ENCODE measurements at places on chromosomes 7 and 10.

- DNase-seq = no peak
These were observed 18.9 kb downstream of the GBX1 start for GRCh38 chr7:151148319-151149259.

DNA sequence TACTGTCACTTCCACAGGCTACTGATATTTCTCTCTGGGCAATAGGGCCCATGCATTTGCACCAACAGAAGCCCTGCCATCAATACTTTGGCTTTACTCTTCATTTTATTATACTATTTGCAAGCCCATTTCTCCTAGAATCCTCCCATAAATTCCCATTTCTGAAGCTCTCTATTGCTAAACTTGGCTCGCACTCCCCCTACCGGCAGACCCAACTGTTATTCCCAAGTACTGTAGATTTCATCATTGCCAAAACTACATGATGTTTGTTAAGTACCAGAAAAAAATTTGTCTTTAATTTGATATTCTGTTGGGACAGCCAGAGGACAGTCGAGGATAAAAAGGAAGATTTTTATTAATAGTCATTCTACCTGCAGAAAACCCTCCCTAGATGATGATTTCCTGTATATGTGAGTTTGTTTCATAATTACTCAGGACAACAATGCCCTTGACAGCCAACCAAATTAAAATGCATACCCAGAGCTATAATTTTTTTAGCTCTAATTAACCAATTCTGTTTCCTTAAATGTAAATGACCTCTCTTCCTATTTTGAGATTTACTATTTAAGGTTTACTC, 298.6 kb downstream of the REEP3 start:
- DNase-seq = no peak

DNA sequence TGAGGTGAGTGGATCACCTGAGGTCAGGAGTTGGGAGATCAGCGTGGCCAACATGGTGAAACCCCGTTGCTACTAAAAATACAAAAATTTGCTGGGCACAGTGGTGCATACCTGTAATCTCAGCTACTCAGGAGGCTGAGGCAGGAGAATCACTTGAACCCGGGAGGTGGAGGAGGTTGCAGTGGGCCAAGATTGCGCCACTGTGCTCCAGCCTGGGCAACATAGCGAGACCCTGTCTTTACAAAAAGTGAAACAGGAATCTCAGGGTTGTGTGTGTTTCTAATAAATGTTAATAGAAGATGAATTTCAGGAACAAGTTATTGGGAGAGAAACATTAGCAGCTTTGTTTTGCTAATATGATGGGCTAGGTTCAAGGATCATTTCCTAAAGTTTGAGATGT, 19.9 kb downstream of the PPP2R2D start:
- DNase-seq = no peak

DNA sequence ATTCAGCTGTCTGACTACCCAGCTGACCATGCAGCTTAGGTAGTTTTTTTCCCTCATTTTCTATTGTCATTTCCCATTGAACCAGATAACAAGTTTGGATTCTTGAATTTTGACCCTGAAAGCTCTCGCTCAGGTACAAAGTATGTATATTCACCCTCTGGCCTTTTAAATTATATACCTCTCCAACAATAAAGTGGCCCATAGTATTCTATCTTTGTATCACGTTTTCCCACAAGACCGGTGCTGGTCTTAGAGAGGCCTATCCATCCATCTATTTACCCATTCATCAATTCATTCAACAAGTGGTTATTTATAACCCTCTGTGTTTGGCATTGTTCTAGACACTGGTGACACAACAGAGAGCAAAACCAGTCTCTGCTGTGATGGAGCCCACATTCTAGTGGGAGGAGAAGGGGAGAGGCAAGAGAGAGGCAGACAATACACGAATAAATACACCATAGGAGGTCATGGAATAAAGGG, 35.2 kb upstream of the NPSR1 start:
- no peak for DNase-seq

- DNase-seq = no peak
These were observed 52.8 kb downstream of the CFAP46 start for GRCh38 chr10:132889556-132889955.

DNA sequence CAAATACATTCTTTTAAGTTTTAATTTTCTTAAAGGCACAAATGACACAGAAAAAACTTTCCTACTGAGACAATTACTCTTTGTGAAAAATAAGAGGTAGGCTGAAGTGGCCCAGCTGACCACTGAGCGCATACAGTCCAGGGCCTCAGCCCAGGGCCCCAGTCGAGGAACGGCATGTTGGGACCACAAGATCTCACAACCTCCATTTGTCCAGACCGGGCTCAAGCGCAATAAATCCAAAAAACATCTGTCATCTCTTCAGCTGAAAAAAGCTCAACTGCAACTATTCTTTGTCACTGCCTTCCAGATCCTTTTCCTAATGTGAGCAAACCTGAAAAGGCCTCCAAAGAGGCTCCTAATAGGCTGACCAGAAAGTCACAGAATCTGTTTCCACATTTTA, 165.8 kb downstream of the SRPK2 start:
- no peak for DNase-seq

- DNase-seq = no peak
These were observed 63.5 kb downstream of the CFAP46 start for GRCh38 chr10:132878730-132879407.

DNA sequence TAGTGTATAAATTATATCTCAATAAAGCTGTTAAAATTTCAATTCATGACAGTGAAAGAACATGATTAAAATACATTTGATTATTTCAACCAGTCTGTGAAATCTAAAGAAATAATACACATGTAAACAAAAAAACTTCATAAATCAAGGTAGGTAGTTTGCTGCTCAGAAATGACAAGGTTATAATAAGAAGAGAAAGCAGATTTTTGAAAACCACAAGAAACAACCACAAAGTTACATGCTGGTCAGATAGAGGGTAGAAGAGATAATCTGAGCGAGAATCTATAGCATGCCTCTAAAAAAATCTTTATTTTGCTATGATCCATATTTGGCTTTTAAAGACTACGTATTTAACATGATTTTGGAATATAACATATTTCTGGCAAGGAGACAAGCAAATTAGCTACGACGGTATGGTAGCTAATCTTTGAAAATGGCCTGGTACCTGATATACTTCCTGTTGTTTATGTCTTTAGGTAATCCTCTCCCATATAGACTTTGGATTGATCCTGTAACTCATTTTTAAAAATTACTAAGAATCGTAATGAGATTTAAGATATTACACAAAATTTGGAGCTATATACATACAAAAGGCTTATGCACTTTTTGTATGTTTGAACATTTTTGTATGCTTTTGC, 23.5 kb upstream of the VCL start:
- DNase-seq = no peak

- DNase-seq = no peak
These were observed 192.1 kb downstream of the LRMDA start for GRCh38 chr10:75623310-75624093.

DNA sequence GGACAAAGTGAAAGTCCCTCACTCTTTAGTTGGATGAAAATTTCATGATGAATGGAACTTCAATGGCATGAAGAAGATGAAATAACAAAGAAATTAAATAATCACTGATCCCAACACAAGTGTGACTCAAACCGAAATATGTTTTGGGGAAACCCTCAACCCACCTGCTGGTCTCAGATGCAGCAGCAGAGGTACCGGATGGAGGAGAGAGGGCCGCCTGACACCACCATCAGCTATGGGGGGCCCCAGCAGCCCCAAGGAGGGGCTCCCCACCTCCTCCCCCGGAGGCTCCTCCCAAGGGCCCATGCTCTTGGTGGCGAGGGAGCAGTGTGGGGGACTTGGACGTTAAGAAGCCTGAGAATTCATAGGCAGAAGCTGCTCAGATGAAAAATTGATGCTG, 137.2 kb upstream of the ADARB2 start:
- no peak for DNase-seq

GRCh38 chr10:86481761-86482160, 39.8 kb downstream of the WAPL start:
- DNase-seq = no peak

DNA sequence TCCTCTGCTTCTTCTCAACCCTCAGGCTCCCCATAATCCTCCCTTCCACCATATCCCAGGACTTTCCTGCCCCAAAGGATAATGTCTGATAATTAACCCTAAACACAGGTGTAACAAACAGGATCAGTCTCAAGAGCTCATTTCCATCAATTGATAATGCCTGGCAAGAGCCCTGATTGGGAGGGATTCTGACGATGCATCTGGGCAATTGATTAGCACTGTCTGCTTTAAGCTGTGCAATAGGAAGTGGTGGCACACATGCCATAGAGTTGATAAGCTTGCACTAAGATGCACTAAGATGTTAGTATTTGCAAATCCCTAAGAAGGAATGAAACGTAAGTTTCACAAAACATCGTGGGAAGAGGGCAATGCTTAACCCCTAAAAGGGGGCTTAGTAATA, 27.4 kb upstream of the EGR2 start:
- no peak for DNase-seq

GRCh38 chr10:66747451-66747850, 178.4 kb upstream of the LRRTM3 start:
- DNase-seq = peak; percentile 19

GRCh38 chr7:91286432-91286831, 22.2 kb downstream of the FZD1 start:
- DNase-seq = no peak

DNA sequence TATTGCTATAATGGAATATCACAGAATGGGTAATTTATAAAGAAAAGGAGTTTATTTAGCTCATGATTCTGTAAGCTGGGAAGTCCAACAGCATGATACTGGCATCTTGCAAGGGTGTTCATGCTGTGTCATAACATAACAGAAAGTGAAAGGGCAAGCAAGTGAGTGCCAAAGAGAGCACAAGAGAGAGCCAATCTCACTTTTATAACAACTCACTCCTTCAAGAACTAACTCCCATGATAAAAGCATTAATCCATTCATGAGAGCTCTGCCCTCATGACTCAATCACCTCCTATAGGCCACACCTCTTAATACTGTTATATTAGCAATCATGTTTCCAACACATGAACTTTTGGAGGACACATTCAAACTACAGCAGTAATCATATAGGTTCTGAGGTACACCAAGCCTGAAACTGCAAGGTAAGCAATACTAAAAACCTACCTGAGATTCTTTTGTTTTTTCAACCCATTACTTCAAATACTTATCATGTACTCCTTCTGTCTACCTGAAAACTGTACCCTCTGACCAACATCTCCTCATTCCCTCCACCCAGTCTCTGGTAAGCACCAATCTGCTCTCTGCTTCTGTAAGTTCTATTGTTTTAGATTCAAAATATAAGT, 219.7 kb downstream of the MTERF1 start:
- no peak for DNase-seq

- no peak for DNase-seq
These were observed 236.9 kb upstream of the CELF2 start for GRCh38 chr10:10780746-10781145.

DNA sequence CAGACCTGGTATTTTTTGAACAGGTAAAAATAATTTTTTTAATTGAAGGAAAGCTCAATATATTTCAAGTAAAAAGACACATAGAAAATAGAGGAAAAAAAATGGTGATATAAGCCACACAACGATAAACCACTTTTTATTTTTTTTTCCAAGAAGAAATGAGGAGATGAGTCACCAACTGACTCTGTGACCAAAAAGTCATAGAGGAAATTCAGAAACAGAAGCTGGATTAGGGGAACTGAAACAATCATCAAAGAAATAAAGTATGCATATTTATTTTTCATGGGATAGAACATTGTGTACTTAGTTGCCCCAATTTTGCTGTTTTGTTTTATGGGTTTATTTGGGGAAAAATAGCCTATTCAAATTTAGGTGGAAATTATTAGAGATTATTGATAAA, 176.8 kb upstream of the AGR3 start:
- DNase-seq = no peak

Data from T-helper 2 cell (primary cell).